ENCODE measurements at places on chromosomes 2 and 18.

DNA sequence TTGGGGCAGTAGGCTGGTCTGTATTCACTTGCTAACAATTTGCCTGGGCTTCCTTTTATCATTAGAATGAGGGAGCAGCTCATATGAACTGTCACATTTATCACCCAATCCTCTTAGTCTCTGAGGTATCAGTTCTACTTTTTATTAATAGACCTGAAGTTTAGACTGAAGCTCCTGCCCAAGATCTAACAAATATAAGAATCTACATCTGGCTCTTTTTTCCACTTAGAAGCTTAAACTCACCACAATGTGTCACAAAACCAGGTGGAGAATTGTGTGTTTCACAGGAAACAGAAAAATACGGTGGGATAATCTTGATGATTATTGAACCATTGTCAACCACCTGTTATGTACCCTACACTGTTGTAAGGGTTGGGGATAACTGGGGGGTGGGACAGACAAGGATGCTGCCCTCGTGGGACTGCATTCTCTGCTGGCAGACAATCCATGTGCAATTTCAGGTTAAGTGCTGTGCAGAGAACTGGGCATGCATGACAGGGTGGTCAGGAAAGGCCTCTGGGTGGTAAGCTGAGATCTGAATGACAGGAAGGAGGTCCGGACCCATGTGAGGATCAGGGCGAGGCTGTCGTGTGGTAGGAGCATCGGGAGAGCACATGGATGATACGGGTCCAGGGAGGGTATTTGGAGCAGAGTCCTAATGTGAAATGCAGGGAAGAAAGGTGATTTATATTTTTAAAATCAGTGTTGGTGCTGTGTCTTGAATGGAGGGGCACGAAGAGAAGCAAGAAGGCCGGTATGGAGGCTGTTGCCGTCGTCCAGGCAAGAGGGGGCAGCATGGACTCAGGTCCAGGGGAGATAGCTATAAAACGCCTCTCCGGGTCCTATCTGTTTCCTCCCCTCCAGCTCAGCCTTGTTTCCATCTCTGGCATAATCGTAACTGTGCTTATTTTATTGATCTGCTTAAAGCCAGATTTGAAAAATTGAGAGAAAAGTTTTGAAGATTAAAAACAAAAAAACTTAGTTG lies 17.6 kb downstream of the MYL12B start:
- no peak for DNase-seq

GRCh38 chr2:83191316-83191715 lies 1267.8 kb downstream of the SUCLG1 start:
- DNase-seq, result no peak

DNA sequence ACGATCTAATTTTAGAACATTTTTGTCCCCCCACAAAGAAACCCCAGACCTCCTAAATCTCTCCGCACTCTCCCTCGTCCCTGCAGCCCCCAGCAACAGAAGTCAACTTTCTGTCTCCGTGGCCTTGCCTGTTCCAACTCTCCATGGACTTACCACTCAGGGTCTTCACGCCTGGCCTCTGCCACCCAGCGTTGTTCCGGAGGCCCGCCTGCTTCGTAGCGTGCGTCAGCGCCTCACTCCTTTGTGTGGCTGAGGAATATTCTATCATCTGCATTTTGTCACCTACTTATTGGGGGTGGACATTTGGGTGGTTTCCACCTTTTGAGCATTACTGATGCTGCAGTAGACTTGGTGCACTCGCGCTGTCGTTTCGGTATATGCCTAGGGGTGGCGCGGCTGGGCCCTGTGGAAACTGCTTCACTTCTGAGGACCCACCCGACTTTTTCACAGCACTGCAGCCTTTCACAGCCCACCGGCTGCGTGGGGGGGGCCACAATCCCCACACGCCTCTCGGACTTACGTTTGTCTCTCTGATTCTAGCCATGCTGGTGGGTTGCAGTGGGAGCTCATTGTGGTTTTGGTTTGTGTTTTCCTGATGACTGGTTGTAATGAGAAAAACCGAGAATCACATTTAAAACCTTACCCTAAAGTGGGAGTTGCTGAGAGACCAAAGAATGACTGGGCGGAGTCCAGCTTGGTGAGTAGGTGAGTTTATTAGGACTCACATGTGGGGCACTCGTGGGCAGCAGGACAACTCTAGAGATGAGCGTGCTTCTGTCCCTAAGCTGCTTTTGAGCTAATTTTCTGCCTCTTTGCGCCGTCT lies 1.4 kb upstream of the HSBP1L1 start:
- no peak for DNase-seq

DNA sequence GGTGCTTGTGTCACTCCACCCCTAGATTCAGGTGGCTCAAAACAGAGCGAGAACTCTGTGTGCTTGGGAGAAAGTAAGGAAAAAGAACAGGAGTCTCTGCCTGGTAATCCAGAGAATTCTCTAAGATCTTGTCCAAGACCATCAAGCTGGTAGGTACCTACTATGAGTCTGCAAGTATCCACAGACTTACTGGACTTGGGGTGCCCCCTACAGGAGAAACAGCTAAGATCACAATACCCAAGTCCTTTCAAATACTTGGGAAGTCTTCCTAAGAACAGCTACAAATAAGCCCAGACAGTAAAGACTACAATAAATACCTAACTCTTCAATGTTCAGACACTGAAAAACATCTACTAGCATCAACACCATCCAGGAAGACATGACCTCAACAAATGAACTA lies 1143.6 kb upstream of the ACVR2A start:
- no peak for DNase-seq

DNA sequence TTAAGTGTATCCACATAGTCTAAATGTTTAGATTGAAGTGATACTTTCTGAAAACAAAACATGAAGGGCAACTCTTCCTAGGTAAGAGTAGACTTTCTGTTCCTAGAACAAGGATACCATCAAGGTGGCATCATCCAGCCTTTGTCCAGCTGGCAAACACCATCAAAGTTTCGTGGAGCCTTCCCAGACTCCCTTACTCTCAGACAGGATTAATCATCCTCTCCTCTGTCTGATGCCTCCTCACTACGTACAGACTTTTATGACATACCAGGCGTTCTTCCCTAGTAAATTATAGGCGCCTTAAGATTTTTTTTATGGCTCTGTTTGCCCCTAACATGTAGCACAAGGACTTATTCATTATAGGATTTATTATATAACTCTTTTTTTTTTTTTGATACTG lies 29.4 kb upstream of the ASNSD1 start:
- DNase-seq, result no peak

DNA sequence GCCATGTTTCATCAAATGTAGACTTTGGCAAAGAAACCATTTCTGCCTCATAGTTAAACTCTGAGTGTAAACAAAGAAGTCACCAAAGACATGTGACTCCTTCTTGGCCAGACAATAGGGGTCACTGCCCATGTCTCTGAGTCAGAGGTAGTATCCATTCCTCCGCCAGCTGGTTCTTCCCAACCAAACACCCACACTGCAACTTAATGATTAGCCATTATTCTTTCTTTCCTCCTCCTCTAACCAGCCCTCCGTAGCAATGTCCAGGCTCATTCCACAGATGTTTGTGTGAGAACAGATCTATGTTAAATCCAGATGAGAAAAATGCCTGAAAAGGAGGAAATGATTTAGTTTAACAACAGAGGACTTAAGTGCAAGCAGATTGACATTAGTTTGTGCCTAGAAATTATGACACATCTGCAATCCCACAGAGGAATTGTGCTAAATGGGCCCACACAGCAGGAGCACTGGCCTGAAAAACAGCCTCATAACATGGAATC lies 127.9 kb upstream of the SH3BP4 start:
- no peak for DNase-seq

- no peak for DNase-seq
Measured at GRCh38 chr2:203591642-203592041, 56.5 kb upstream of the RAPH1 start.

- DNase-seq, result no peak
Measured at GRCh38 chr2:130375291-130376266, 19.7 kb downstream of the PTPN18 start.

GRCh38 chr18:23929362-23929930 lies 85.1 kb upstream of the TTC39C start:
- no peak for DNase-seq

DNA sequence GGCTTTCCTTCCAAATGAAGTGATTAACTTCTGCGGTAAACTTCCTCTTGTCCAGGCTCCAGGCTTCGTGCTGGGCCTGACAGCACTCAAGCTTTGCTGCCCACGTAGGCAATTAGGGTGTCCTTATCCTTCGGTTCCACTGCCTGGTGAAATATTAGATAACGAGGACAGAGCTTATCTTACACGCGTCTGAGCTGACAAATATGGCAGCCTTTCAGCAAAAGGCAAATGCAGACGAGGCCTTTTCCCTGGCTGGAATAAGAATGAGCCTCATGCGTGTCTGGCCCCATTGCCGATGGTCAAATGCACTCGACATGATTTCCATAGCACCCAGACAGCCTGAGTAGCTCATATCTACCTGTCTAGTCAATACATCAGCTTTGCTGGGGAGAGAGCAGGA lies 141.5 kb downstream of the FAM210A start:
- no peak for DNase-seq

GRCh38 chr2:190835303-190835930 lies 45.2 kb upstream of the GLS start:
- no peak for DNase-seq
